Brain microvascular endothelial cell (primary cell): ENCODE measurements at places on chromosomes 2 and 18.
A peak's percentile ranks its signal among the peaks of the same experiment; 100 is the strongest.

GRCh38 chr2:221541131-221541735 is 30.9 kb downstream of the EPHA4 start:
- no peak for DNase-seq

GRCh38 chr2:232928551-232929302 is 58.7 kb downstream of the SNORC start:
- DNase-seq = no peak

DNA sequence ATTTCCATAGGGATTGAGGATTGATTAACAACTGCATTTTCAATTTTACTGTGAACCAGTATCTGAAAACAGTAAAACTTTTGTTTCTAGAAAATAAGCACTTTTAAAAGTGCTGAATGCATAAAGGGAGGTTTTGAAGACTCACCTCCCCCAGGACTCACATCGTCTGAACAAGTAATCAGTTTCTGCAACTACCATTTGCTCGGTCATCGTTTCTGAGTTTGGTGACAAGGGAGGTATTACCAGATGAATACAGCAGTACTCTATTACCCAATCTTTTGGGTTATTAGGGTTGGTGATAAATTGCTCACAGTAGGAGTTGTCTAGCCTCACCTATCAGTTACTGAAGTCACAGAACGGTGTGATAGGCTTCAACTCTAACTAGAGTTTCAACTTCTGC is 234.5 kb upstream of the FN1 start:
- DNase-seq = no peak

GRCh38 chr2:176581557-176582165 is 312.4 kb downstream of the MTX2 start:
- no peak for DNase-seq

GRCh38 chr2:3214065-3214464 is 163.6 kb downstream of the EIPR1 start:
- no peak for DNase-seq

- DNase-seq = no peak
Observed at GRCh38 chr2:232872826-232873225, 2.8 kb downstream of the SNORC start.

DNA sequence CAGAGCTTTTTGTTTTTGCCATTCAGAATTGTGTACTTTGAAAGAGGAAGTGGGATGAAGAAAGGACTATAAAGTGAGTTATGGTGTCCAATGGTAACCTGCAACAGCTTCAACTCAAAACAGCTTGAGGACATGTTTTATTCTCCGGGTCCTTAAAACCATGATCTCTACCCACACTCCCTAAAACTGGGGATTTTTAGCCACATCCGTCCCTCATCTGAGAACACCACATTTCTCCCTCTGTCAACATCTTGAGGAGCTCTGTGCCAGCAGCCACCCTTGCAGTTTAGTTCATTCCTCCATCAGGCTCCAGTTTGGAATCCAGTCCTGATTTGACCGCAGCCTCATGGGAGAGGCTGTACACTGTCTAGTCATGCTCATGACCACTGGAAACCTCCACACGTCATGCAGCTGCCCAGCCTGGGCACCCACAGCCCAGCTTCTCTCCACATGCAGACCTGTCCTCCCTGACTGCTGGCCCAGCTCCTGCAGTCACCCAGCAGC is 62.6 kb downstream of the C18orf63 start:
- no peak for DNase-seq

GRCh38 chr18:33812186-33812585 is 234.2 kb downstream of the ASXL3 start:
- no peak for DNase-seq

- DNase-seq = no peak
Observed at GRCh38 chr2:1656961-1657841, 87.1 kb downstream of the PXDN start.

- no peak for DNase-seq
Observed at GRCh38 chr2:98896944-98897343, 39.1 kb downstream of the CRACDL start.

- no peak for DNase-seq
Observed at GRCh38 chr2:239539083-239539775, 138.4 kb upstream of the HDAC4 start.

- no peak for DNase-seq
Observed at GRCh38 chr2:213429516-213429915, 145.3 kb downstream of the SPAG16 start.

- no peak for DNase-seq
Observed at GRCh38 chr18:50169149-50169548, 25.8 kb downstream of the MYO5B start.

DNA sequence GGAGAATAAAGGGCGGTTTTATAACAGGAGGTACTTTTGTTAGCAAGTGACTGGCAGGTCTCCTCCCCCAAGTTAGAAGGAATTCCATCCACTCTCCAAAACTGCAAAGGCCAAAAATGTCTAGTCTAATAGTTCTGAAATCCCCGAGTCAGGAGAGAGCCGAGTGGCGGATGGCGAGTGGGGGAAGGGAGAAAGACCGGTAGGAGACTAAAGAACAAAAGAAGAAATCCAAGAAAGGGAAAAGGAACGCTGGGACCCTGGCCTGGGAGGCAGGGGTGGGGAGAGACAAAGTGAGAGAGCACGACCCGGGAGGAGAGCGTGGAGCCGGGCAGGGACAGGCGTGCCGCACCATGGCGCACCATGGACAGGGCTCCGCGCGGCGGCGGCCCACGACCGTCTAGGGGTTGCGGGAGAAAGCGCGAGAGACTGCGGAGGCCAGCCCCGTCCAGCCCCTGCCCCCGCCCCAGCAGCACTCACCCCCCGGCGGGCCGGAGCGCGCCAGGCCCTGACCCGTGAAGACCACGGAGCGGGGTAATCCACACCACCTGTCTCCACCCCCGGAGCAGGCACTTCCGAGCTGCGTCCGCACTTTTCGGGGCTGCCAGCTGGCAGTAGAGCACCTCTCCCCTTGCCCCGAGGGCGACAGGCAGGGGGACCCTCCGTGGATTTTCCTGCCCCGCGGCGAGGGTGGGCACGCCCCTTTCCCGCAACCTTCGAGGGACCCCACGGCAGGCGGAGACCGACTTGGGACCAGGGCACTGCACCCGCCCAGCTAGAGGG is 1.6 kb downstream of the CDH2 start:
- DNase-seq = no peak

DNA sequence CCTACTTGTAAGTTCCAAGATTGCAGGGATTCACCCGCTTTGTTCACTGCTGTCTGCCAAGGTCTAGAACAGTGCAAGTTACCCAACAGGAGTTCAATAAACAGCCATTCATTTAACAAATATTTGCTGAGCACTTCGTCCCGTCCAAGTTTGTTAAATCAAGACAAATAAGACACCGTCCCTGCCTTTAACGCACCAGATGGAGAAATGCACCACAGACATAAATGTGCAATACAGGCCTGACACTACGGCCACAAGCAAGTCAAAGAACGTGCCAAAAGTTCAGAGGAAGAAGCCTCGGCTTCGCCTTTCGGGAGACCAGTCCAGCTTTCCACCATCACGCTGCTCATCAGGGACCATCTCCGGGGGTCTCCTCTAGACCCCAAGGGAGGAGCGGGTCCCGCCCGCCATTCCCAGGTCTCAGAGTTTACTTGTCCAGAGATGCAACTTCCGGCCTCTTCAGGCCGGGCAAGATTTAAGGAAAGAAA is 429 bp downstream of the C2orf76 start:
- DNase-seq = peak; percentile 22

- no peak for DNase-seq
Observed at GRCh38 chr2:21148718-21149117, 24.9 kb downstream of the TDRD15 start.

GRCh38 chr2:217436386-217436785 is 566.4 kb downstream of the TNS1 start:
- DNase-seq = no peak

DNA sequence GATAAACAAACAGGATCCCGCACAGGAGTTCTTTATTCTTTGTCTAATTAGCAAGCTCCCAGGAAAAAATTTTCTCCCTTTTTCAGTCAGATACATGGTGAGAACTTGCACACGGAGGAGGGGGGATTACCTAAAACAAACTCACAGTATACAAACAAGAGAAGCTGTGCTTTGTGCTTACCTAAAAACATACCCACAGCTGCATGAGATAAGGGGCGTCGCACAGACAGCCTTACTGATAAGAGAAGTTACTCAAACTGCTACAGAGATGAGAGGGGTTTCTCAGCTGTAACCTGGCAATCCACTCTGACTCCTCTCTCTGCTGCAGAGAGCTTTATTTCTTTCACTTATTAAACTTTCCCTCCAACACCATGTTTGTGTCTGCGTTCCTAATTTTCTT is 32.9 kb upstream of the ST3GAL5 start:
- no peak for DNase-seq

GRCh38 chr18:63161032-63161760 is 158.4 kb downstream of the BCL2 start:
- no peak for DNase-seq

DNA sequence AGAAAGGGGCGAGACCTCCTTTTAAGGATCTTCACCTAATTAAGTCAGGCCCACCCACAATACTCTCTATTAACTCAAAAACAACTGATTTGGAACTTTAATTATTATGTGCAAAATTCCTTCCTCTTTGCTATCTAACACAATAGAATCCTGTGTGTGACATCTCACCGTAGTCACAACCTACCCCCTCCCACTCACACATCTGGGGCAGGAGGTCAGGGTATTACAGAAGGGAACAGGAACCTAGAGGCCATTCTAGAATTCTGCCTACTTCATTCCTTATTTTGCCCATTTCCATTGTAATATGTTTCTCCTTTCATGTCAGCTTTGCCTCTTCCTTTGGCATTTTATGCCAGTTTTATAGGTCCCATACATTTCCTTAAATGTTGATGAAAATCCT is 829.3 kb upstream of the ID2 start:
- DNase-seq = no peak

- no peak for DNase-seq
Observed at GRCh38 chr2:21793461-21793860, 669.7 kb downstream of the TDRD15 start.

DNA sequence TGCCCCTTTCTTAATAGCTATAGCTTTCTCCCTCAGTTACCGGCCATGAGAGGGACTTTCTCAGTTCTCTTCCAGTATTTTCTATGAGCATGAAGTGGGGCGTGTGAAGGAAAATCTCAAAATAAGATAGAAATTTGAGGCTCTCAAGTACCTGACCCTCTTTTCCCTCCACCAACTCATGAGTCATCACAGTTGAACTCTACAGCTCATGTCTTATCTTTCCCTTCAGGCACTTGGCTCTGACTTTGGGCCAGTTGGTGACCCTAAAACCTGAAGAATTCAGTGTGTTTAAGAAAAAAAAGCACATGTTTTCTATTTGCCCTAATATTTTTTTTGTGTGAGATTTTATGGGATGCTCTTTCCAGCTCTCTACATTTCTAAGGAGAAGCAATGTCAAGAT is 896.7 kb upstream of the ZEB2 start:
- DNase-seq = no peak

- no peak for DNase-seq
Observed at GRCh38 chr2:54569745-54570301, 113.7 kb downstream of the SPTBN1 start.

DNA sequence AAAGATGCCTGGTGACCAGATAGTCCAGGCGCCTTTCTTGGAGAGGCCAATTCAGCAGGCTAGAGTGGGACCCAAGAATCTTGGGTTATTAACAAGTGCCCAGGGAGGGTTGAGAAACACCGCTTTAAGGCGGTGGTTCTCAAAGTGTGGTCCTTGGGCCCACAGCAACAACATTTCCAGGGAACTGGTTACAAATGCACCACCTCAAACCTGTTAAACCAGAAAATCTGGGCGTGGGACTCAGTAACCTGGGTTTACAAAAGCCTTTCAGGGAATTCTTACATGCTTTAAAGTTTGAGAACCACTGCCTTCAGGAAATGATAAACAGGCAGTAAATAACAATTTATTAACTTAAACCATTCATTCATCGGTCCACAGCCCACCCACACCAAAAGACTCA is 92.5 kb downstream of the SP3 start:
- DNase-seq = no peak

DNA sequence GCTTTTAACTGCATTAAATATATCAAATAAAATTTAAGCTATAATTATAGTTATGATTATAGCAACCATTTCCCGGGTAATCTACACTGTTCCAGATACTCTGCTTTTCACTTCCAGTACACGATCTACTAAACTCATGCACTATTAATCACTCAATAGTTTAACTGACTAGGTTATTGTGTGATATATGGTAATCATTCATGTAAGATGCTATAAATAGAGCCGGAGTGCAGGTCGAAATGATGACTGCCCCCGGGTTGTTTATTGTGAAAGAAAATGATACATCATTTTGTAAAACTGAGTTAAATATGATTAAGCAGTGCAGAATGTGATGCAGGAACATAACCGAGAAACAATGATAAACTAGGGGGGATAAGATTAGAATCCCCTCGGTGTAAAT is 434.6 kb upstream of the DSEL start:
- DNase-seq = no peak

GRCh38 chr2:44623622-44624351 is 262.0 kb downstream of the CAMKMT start:
- DNase-seq = no peak

DNA sequence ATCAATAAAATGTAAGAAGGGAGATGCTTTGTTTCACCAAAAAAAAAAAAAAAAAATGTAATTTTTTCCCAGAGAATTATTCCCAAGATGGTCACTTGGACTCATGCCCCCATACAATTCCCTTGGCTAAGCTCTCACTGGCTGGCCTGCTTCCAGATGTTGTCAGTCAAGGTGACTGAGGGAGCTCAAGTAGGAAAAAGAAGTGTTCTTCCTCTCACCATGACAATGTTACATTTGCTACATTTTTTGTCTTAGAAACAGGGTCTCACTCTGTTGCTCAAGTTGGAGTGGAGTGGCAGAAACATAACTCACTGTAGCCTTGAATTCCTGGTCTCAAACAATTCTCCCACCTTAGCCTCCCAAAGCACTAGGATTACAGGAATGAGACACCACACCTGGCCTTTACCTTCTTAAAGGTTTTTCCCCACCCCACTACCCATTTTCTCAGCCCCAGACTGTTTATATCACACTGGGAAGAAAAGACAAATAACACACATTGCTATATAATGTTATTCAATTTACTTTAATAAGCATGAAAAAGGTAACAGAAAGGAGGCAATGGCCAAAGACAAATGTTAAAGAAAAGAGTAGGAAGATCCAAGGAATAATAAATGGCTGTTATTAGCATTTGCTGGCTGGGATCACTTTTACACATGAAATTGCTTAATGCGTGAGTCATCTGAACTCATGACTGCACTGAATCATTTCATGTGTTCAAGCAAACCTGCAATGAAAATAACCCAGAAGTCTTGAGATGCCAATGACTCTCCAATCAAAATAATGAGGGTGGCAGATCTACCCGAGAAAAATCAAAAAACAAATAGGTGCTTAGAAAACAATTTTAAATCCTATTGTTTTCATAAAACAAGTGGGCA is 45.2 kb downstream of the ACVR1 start:
- DNase-seq = peak; percentile 89

GRCh38 chr2:160229591-160229990 is 29.5 kb upstream of the ITGB6 start:
- DNase-seq = peak; percentile 69

DNA sequence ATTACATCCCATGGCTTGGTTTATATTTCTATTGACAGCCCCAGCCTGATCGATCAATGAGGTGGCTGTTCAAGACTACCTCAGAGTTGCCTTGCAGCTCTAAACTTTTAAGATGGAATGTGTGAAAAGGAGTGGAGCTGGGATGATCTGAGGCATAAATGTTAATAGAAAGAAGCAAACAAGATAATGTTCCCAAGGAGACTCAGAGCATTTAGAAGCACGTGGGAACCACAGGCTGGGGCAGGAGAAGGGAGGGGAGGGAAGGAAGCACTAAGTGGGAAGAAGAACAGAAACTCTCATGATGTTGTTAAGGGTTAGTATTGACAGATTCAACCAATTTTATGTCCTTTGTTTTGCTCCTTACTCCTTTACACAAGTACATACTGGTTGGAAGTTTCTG is 28.8 kb upstream of the LRATD1 start:
- DNase-seq = no peak

GRCh38 chr2:212914392-212914791 is 237.0 kb downstream of the IKZF2 start:
- no peak for DNase-seq
